T-helper 17 cell (primary cell): ENCODE measurements at places on chromosomes 7 and 10. TPM values are rescaled to one million over a fixed set of nuclear protein-coding genes. Genes with fewer than 3 reads are reported as not detected.

DNA sequence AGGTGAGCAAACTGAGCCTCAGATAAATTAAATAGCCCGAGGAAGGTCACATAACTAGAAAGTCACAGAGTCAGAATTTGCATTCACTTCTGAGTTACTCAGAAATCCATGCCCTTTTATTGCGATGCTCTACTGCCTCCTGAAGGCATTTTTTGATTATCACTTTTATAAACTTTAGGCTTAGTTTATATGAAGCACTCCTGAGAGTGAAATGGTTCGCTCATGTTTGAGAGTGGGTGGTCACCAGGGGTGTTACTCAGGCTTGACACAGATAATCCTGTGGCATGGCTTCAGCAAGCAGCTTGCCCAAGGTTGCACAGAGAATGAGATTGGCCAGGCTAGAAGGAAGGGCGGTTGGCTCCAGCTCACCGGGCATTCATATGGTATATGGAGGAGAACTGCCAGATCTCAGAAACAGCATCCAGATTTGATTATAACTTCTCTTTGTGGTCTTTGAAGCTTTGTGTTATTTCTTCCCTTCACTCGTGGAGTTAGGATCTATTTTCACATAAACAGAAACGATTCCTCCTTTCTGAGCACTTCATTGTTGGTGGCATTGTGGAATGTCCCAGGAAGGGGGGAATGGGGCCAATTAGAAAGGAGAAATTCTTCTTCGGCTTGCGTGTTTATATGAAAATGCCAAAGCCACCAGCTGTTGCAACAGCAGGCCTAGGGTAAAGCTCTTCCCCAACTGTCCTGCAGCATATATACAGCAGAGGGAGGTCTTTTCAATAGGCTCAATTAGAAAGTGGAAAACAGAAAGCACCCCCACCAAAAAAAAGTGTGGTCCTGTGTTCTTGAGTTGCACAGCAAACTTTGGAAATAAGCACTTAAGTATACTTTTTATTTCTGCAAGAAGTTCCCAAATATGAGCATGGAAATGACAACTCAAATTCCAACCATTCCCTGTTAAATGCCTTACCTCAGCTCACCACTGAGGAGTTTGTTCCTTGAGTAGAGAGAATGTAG lies 628.8 kb downstream of the SUGCT start:
- no peak overlapping the region for H3K4me3 ChIP-seq
- H3K36me3 ChIP-seq, result no peaks in the 10 kb centered on the region
- no peak for DNase-seq
- H3K27me3 ChIP-seq, result no peaks in the 10 kb centered on the region
- no peaks in the 10 kb centered on the region for H3K4me1 ChIP-seq
- no peak overlapping the region for H3K27ac ChIP-seq

- peaks cover 6% of the 10 kb centered on the region for H3K4me1 ChIP-seq
- H3K27me3 ChIP-seq, result no peaks in the 10 kb centered on the region
- no peak for DNase-seq
- H3K36me3 ChIP-seq, result peaks cover 4% of the 10 kb centered on the region
Observed at GRCh38 chr7:99362801-99363200, 11.7 kb upstream of the ARPC1B start.

GRCh38 chr7:50416527-50417182 lies 33.5 kb downstream of the FIGNL1 start:
- peak overlapping the region; percentile 63 for H3K4me3 ChIP-seq
- peak overlapping the region; percentile 49 for H3K27ac ChIP-seq

GRCh38 chr7:44114586-44115310 lies 8.6 kb downstream of the POLD2 start:
- H3K27ac ChIP-seq, result no peak overlapping the region
- H3K36me3 ChIP-seq, result no peaks in the 10 kb centered on the region
- H3K4me1 ChIP-seq, result peaks cover 3% of the 10 kb centered on the region
- H3K27me3 ChIP-seq, result no peaks in the 10 kb centered on the region

ASB13 gene
- total RNA-seq, result 11.6 TPM

GRCh38 chr10:133355991-133356390 lies 1.8 kb downstream of the FUOM start:
- no peaks in the 10 kb centered on the region for H3K36me3 ChIP-seq
- H3K4me3 ChIP-seq, result peak overlapping the region; percentile 62
- peaks cover 1% of the 10 kb centered on the region for H3K27me3 ChIP-seq

DNA sequence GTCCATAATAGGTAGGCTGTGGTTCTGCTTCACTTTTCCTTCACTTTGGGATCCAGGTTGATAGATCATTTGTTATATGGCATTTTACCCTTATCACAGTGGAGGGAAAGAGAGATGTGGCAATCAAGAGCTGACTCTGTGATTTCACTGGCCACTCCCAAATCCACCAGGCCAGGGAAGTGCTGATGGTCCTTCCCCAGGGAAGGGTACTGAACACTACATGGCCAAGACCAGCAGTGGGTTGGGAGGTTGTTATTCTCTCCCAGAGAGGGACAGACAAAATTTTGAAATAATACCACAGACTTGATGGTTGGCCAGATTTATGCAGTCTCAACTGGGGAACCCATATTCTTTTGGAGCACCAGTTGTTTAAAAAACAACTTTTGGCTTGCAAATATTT lies 102.5 kb downstream of the SND1 start:
- H3K4me3 ChIP-seq, result no peak overlapping the region
- peaks cover 55% of the 10 kb centered on the region for H3K4me1 ChIP-seq
- H3K36me3 ChIP-seq, result peaks cover 7% of the 10 kb centered on the region
- no peak overlapping the region for H3K27ac ChIP-seq
- DNase-seq, result no peak
- H3K27me3 ChIP-seq, result no peaks in the 10 kb centered on the region

CRHR2 gene
- not detected for total RNA-seq

DNA sequence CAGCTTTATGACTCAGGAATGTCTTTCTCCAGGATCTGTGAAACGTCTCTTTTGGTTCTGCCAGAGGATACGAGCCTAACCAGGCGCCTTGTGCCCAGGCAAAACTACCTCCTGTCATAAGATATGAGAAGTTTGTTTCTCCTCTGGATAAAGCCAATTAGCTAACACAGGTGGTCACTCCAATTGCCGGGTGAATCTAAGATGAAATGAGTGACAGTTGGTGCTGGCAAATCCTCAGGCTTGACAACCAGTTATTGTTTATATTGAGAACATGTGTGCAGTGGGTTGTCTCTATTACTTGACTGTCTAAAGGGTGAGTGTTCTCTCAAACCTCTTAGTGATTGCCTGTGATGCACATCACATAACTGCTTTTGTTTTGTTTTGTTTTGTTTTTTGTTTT lies 449.1 kb downstream of the XPNPEP1 start:
- H3K27me3 ChIP-seq, result peaks cover 5% of the 10 kb centered on the region
- no peak overlapping the region for H3K27ac ChIP-seq
- no peak for DNase-seq
- H3K4me1 ChIP-seq, result no peaks in the 10 kb centered on the region
